Activated T-helper 2 cell treated with anti-CD3 and anti-CD28 coated beads, Interferon-gamma antibody, Interleukin-2, Interleukin-4, amounts not matched to agents 10 μg/mL and 5 μg/mL and 100 μg/mL, durations not matched to agents 14 hours and 24 hours and 36 hours (primary cell): ENCODE measurements at places on chromosomes 16 and 17. TPM values are rescaled to one million over a fixed set of nuclear protein-coding genes. Genes with fewer than 3 reads are reported as not detected.

DNA sequence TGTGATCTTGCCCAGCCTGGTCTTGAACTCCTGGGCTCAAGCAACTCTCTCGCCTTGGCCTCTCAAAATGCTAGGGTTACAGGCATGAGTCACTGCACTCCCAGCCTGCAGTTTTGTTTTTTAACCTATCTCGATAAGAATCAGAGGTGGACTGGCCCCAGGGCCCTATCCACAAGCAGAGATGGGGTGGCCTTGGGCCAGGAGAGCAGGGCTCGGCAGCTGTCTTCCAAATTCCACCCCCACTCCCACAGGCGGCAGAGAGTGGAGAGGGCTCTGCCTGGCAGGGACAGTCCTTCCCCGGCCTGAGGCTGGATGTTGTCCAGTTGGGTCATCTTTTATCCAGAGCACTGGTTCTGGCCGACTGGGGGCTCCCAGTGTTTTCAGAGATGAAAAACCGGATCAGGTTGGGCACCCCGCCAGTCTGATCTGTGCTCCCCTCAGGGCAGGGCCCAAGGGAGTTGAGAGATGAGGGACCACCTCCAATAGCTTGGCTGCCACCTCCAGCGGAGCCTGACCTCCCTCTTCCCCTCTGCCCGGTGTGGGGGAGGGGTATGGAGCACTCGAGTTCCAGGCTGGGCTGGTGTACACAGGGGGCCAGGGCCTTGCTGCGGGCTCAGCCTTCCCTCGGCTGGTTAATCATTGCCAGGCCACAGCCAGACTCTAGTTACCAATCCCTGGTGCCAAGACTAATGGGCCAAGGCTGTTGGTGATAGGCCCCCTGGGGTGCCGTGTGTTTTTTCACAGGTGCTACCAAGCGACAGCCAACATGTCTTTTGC, 30.3 kb upstream of the MYO15B start:
- no peak overlapping the region for H3K4me3 ChIP-seq
- H3K36me3 ChIP-seq: no peaks in the 10 kb centered on the region
- no peak for DNase-seq

GRCh38 chr16:56281249-56281805, 90.0 kb downstream of the GNAO1 start:
- no peak overlapping the region for H3K4me3 ChIP-seq
- H3K36me3 ChIP-seq: no peaks in the 10 kb centered on the region

- H3K36me3 ChIP-seq: no peaks in the 10 kb centered on the region
- H3K27ac ChIP-seq: no peak overlapping the region
- H3K4me3 ChIP-seq: no peak overlapping the region
Observed at GRCh38 chr16:87207509-87207908, 109.7 kb downstream of the C16orf95 start.

The PLEKHG4 gene
- 30.4 and 33.4 TPM in 2 replicates for total RNA-seq
